ENCODE measurements at places on chromosomes 7 and 10. TPM values are rescaled to one million over a fixed set of nuclear protein-coding genes. Genes with fewer than 3 reads are reported as not detected.

Gene LRCH4
- 28.9 TPM for total RNA-seq

Gene GRID2IP
- total RNA-seq = not detected

- no peak for DNase-seq
These were observed 204.8 kb upstream of the MAGI2 start for GRCh38 chr7:79658304-79658703.

GRCh38 chr10:9625304-9625703, 1392.4 kb upstream of the CELF2 start:
- no peak for DNase-seq

DNA sequence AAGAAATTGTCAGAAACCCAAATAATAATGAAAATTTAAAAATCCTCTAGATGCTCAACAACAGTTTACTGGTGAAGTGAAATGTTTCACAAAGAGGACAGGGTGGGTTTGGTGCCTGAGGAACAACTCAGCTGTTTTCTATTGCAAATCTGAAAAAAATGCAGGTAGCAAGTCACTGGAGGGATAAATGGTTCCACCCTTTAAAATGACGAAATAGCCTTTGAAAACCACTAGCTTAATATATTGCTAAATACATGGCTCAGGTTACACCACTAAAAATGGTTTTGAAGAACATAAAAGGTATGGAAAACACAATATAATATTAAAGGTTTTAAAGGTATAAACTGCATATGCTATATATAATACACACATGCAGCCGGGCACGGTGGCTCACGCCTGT, 69.5 kb downstream of the LMBR1 start:
- DNase-seq = no peak

- DNase-seq = no peak
These were observed 277.6 kb upstream of the IGFBP3 start for GRCh38 chr7:46198701-46199100.
